ENCODE measurements at places on chromosomes 3 and 15.

DNA sequence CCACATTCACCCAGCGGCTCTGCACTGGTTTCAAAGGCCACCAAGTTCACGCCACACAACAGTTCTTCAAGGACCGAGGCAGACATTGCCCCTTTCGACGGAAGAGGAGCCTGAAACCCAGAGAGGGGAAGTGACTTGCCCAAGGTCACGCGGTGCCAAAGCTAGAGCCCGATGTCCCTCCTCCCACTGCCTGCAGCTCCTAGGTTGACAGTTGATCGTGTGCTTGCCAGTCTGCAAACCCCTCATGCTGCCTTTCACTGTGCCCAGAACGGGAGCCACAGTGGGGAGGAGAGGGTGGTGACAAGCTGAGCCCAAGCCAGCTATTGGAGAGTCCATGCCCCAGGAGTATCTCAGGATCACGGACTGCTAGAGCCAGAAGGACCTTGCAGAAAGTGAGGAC, 230.9 kb downstream of the XXYLT1 start:
- no peak for DNase-seq

GRCh38 chr3:632571-633170, 436.1 kb downstream of the CHL1 start:
- DNase-seq = no peak

- no peak for DNase-seq
These were observed 4.3 kb downstream of the PLEKHO2 start for GRCh38 chr15:64845831-64846595.

GRCh38 chr3:170159459-170159858, 22.1 kb downstream of the PHC3 start:
- DNase-seq = no peak

DNA sequence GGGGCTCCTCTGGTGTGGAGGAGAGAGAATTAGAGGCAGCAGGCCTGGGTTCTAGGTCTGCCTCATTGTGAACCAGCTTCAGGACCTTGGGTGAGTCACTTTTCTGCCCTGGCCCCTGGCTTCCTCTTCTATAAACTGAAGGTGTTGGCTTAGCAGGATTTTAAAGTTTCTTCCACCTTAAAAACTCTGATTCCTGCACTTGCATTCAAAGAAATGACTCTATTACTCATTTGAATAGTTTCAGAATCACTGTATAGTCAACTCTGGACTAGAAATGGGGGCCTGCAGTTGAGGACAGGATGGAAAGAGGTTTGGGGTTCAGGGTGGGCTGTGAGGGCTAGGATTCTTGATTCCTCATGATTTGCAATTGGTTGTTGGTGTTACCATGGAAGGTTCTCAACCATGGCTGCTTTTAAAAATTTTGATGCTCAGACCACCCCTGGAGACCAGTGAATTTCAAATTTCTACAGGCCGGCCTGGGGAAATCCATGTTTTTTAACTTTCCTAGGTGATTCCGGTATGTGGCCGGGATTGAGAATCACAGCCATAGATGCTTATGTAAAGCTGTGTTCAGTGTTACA, 19.9 kb downstream of the SMAD3 start:
- peak; percentile 66 for DNase-seq

DNA sequence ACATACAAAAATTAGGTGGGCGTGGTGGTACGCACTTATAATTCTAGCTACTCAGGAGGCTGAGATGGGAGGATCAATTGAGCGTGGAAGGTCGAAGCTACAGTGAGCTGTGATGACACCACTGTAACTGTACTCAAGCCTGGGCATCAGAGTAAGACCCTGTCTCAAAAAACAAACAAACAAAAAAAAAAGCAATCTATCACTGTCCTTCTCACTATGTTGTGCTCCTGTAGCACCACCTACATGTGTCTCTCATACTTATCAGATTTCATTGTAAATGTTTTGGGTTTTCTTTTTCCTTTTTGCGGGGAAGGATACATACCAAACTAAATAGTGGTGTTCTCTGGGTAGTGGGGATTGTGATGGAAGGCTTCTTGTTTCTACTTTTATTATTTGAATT, 14.8 kb downstream of the FANCD2 start:
- no peak for DNase-seq
